ENCODE measurements at places on chromosomes 6 and 20.

- no peak for DNase-seq
Measured at GRCh38 chr6:98653179-98653578, 181.2 kb upstream of the POU3F2 start.

GRCh38 chr6:19824058-19824807, 12.9 kb upstream of the ID4 start:
- no peak for DNase-seq

DNA sequence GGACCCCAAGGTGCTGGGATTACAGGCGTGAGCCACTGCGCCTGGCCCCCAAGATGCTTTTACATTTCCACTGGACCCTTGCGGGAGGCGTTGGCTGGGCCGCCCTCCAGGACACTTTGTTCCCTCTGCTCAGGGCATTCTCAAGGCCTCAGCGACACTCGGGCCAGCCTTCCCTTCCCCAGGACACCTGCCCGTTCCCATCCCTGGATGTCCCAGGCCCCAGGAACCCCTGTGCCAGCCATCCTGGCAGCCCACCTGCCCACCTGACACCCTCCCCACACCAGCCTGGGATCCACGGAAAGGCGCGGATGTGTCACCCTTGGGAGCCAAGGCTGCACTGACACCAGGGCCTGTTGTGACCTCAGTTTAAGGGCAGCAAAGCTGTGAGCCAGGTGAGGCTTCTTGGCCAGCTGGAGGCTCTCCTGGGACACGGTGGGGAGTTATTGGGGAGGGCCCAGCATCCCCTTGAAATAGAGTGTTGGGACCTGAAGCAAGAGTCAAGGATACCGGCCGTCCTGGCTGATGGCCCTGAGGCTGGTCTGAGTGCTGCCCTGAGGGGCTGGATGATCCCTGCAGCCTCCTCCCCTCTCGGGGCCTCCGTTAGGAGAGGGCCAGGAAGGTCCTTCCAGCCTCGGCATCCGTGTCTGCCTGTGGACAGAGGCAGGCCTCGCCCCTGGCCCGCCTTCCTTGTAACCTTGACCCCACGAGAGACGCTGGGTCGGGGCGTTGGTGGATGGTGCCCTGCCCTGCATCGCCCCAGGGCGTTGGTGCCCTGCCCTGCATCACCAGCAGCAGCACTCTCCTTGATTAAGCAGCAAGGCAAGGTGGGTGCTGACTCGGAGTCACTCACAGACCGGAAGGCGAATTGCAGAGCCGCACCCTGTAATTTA, 84.2 kb upstream of the BHLHE23 start:
- no peak for DNase-seq

GRCh38 chr6:16821834-16822264, 60.6 kb upstream of the ATXN1 start:
- no peak for DNase-seq

GRCh38 chr6:72984981-72985665, 240.2 kb downstream of the KHDC1L start:
- DNase-seq = no peak

DNA sequence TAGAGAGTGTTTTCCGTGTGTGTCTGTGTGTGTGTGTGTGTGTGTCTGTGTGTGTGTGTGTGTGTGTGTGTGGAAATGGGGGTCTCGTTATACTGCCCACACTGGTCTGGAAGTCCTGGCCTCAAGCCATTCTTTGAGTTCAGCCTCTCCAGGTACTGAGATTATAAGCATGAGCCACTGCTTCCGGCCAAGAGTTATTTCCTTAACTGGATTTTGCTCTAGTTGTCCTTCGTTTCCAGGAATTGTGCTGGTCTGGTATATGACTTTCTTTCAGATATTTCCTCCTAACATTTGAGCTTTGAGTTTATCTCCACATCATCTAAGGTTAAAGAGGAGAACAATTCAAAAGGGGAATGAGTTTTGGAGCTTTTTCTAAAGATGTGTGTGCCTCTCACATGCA, 124.8 kb downstream of the SH3BGRL2 start:
- DNase-seq = no peak

DNA sequence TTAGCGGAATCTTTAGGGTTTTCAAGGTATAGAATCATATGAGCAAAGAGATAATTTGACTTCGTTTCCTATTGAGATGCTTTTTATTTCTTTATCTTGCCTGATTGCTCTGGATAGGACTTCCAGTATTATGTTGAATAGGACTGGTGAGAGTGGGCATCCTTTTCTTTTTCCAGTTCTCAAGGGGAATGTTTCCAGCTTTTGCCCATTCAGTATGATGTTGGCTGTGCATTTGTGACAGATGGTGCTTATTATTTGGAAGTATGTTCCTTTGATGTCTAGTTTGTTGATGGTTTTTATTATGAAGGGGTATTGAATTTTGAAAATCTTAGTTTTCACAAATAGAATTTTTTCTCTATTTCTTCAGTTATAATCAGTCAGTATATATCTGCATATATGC, 656.6 kb upstream of the MAP3K7 start:
- peak; percentile 78 for DNase-seq

- no peak for DNase-seq
Measured at GRCh38 chr6:45351076-45351475, 22.9 kb downstream of the RUNX2 start.

- no peak for DNase-seq
Measured at GRCh38 chr6:159633196-159633595, 59.8 kb downstream of the SOD2 start.

DNA sequence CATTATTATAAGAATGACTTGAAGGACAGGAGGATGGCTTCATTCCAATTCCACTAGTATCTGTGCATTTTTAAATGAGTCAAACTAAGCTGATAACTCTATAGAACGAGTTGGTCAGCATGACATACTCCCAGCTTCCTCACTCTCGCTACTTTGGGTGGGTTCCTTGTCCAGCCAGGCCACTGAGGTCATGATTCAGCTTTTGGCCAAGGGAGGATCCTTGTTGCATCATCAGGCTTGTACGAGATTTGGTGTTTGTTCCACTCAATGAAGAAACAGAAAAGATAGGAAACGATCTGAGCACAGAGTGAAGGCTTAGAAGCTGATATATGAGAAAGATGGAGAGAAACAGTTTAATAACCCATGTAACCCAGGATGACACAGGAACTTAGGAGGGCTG, 19.8 kb downstream of the NEDD9 start:
- DNase-seq = no peak

- peak; percentile 23 for DNase-seq
Measured at GRCh38 chr6:11810854-11811643, 32.4 kb upstream of the ADTRP start.

- no peak for DNase-seq
Measured at GRCh38 chr6:52310932-52311331, 26.4 kb upstream of the MCM3 start.

- no peak for DNase-seq
Measured at GRCh38 chr6:90319979-90320685, 23.5 kb upstream of the BACH2 start.

- no peak for DNase-seq
Measured at GRCh38 chr6:119902681-119903080, 553.1 kb upstream of the MAN1A1 start.

DNA sequence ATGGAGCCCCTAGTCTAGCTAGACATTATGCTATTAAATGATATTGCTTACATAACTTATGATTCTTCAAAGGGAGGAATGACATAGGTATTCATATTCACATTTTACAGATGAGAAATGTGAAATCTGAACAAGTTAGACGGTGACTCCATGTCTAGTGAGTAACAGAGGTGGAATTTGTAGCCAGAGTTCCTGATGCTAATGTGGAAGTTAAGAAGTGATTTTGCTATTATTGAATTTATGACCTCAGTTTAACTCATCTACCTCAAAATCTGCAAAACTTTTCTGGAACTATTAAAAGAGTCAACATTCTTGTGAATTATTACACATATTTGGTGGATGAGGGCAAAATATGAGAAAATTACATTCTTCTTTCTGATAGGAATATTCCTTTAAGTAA, 347.6 kb upstream of the MMS22L start:
- DNase-seq = no peak

DNA sequence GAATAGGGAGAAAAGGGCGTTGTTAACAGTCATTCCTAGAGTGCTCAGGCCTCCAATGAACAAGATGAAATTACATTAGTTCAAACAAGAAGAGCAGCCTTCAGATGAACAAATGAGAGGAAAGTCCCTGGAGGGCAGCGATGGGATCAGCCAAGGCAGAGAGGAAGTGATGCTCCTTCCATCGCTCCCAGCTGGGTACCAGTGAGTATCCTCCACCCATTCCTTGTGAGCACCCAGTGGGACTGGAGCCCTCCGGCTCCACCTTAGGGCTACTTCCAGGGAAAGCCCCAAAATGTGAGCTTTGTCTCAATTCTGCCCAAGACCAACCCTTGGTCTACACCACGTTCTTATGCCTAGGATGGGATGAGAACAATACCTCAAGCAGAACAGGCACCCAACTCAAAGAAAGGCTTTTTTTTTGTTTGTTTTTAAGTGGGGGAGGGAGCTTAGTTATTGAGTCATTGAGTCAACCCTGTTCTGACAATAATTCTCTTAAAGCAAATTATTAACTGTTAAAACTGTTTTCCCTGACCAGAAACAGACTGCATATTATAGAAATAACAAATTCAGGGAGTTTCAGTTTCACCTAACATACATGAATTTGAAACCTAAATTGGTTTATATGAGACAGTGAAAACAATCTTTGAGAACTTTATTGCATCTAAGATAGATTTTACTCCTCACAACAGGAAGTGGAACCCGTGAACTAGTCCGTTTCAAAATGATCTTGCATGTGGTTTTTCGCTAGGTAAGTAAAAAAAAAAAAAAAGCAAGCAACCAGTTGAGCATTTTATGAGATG, 106.9 kb downstream of the IPCEF1 start:
- no peak for DNase-seq

DNA sequence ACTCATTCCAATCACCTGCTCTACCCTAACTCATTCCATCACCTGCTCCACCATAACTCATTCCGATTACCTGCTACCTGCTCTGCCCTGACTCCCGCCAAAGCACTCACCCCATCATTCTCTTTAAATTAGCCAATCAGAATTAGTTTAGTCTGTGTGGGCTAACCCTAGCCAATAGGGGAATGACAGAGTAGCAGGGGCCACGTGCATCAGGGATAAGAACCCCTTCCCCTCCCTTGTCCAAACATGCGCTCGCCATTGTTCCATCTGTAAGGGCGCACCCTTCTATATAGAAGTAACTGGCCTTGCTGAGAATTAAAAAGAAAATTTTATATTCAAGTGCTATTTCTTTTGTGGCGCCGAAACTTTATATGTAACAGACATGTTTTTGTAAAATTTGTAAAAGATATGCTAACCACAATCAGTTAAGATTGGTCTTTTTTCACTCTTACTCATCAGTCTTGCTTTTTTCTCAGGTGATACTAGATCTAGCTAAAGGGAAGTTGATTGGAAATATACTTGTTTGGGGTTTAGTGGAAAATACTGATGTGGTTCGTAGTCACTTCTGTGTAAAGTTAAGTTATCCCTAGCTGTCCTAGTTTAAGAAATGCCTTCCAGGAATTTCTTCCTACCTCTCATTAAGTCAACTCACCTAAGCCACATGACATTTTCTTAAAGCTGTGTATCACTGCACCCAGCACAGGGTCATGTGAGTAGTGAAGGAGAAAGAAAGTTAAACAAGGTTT, 16.5 kb downstream of the RTN4IP1 start:
- no peak for DNase-seq

GRCh38 chr20:17608701-17609497, 39.0 kb downstream of the DSTN start:
- DNase-seq = no peak

GRCh38 chr6:108914235-108915022, 66.2 kb downstream of the ARMC2 start:
- no peak for DNase-seq
